ENCODE measurements at places on chromosomes 2 and 18.

DNA sequence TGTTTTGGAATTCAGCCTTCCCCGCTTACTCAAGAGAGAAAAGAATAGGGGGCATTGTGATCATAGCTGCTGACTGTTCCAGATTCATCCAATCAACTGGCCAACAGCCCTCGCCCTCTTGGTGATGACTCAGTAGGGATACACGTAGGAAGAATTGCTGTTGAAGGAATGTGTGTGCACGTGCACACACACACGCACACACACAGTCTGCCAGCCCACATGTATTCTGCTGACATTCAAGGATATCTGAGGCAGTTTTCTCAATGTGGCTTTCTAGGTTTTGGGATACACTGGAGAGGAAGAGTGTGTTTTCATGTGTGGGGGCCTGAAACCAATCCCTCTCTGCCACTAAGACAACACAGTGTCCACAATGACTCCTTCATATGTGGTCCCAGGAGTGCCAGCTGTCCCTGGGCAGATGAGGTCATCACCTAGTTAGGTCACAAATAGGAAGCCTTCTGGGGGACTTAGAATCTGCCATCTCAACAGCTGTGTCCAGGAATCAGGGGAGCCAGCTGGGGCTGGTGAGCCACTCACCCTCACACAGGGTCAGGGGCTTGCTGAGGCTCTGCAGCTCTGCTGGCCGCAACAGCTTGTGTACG is 352.6 kb downstream of the SS18 start:
- DNase-seq: no peak

GRCh38 chr2:194223218-194223617 is 1433.8 kb upstream of the SLC39A10 start:
- no peak for DNase-seq

DNA sequence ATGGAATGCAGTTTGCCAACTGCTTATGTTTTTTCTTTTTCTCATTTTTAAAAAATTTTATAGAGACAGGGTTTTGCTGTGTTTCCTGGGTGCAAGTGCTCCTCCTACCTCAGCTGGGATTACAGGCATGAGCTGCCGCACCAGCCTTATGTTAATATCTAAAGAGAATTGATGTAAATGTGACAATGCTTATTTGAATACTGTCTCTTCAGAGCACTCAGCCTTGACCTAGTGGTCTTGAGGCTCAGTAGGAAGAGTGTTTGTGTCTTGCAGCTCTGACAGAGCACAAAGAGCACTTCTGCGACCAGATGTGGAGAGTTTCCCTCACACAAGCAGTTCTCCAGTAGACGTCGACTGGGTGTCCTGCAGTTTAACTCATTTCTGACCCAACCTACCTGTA is 55.3 kb downstream of the ARHGEF4 start:
- DNase-seq: no peak

- DNase-seq: no peak
Observed at GRCh38 chr2:109432421-109432820, 181.3 kb downstream of the SEPTIN10 start.

DNA sequence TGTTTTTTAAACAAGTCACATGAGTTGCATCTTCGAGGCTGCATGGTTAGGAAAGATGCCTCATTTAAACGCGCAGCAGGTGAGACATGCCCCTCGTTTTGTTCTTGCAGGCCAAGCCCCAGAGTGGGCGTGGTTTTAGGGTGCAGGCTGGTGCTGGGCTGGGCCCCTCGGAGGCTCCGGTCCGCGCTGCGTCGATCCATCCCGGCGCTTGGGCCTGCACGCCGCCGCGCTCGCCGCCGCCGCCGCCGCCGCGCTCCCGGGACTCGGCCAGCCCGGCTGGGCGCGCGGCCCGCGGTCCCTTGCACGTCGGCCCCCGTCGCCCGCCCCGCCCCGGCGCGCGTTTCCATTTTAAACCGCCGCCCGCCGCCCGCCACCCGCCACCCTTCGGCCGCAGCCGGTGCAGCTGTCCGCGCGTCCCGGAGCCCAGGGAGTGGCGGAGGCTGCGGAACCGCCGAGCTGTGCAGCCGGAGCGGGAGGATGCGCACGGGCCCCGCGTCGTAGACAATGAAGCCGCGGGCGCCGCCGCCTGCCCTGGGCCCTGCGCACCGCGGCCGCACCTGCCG is 175.5 kb downstream of the AGAP1 start:
- DNase-seq: no peak

DNA sequence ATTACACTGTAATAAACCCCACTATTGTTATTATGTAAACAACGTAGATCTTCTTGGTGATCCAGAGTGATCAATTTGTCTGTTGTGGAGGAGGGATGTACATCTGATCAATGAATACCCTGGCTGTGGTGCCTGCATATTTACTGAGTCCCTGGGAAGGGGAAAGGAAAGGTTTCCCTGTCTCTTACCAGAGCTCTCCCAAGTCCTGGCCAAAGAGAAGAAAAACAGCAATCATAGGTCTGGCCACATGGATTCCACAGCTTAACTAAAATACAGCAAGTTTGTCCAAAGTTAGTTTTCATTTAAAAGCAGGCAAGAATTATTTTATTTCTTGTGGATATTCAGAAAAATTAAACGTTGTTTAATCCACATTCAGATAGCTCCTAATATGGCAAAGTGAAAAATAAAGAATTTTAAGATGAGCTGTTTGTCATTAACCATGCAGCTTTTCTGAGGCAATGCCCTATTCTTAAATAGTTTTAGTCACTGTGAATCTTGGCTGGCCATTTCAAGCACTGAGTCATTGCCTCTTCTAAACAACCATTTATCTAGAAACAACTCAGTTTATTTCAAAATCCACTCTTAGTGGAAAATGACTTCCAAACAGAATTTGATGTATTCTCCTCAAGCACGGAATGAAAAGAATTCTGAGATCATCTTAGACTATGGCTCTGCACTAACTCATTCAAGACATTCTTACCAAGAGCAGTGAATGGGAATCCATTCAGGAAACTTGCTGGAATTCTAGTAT is 1004.4 kb upstream of the CDH2 start:
- no peak for DNase-seq

GRCh38 chr18:33541316-33541715 is 36.7 kb upstream of the ASXL3 start:
- DNase-seq: no peak

GRCh38 chr2:125491663-125492062 is 1164.3 kb upstream of the GYPC start:
- DNase-seq: no peak

DNA sequence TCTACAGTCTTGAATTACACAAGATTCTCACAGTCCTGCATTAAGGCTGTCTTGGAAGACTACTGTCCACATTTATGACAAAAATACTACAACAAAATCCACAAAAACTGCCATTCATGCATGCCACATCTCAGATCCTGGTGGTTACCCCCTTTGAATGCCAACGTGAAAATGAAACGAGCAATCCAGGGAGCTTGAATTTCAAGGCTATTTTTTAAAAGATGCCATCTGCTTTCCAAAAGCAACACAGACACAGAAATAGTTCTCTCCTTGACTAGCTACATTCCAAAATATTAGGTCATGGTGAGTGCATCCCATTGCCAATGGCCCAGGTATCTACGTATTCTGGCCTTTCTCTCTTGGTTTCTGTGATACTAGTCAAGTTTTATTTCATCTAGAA is 36.3 kb downstream of the IRS1 start:
- DNase-seq: no peak

DNA sequence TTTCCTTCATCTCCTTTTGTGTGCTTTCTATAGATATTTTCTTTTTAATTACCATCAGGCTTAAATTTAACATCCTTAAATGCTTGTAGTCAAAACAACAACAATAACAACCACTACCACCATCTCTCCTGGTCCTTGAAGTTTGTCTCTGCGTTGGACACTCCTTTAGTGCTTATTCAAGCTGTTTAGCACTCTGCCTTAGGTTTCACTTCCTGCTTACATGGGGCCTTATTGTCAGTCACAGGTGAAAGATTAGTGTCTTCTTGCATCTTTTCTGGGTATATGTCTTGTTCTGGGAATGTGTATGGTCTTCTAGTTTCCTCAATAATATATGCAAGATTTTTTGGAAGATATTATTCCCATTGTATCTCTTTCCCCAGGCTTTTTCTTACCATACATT is 240.1 kb upstream of the NXPH2 start:
- DNase-seq: no peak

DNA sequence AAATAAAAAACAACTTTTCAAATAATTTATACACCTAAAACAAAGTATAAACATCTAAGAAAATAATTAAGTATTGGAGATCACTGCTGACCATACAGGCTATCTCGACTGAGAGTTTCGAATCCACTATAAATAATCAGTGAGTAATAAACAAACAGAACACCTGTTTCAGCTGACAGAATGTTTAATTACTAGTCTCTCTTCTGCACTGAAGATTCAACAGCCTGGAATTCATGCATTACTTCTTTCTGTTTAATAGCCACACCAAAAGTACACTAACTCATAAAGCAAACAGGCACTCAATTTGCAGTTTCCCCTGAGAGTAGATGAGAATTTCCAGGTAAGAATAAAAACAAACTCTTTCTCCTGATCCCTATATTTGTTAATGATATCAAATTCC is 138.5 kb downstream of the RBMS1 start:
- no peak for DNase-seq

GRCh38 chr18:61448316-61448715 is 115.1 kb downstream of the CDH20 start:
- DNase-seq: no peak

DNA sequence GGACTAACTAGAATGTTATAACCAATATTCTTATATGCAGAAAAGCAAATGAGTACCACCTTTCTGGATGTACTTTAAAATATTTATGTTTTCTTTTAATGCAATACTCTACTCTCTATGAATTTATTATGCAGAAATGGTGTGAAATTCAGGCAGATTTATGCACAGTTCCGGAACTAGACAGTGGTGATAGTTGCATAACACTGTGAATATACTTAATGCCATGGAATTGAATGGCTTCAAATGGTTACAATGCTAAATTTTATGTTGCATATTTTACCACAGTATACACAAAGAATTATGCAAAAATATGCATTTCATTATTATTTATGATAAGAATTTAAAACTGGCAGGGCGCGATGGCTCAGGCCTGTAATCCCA is 287.8 kb upstream of the FN1 start:
- no peak for DNase-seq

- no peak for DNase-seq
Observed at GRCh38 chr2:55013936-55014335, 36.3 kb downstream of the RTN4 start.

DNA sequence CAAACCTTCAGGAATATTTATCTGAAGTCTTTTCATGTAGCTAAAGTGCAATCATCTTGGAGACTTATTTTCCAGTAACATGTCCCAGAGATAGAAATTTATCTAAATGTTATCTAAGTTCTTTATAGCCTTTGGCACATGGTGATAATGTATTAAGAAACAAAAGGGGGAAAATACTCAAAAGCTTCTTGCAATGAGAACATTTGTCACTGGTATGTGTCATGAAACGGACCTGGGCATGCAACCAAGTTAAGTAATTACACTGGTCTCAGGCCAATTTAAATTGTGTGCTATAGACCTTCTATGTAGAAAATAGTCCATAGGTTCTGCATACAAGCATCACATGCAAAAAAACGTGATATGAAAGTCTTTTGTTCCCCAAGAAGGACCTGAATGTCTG is 136.2 kb downstream of the SLC8A1 start:
- DNase-seq: no peak

DNA sequence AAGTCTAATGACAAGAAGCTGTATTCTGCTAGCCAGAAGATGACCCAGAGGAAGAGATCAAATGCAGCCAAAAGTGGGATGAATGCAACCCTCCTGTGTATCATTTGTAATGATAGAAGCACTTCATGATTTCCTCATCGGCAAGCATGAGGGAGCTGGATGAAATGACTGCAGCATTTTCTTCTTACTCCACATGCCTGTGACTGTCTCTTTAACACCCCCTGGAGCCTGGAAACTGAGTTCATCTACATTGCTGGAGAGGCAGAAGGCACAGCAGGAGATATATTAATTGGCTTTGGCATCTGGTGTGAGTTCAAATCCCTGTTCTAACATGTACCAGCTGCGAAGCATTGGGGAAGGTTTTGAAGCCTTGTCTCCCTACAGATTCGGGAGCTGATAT is 37.7 kb downstream of the ID2 start:
- DNase-seq: no peak

GRCh38 chr2:32446369-32446768 is 89.5 kb downstream of the BIRC6 start:
- DNase-seq: no peak

DNA sequence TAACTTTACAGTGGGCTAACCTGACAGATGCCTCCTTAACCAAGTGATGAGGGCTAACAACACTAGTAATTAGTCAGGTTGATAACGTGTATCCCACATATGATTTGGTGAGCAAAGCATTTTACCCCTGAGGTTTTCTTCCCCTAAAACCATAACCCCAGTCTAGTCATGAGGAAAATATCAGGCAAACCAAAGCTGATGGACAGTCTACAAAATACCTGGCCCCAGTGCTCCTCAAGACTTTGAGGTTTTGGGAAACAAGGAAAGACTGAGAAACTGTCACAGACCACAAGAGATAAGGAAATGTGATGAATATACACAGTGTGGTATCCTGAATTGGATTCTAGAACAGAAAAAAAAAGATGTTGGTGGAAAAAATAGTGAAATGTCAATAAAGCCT is 28.5 kb downstream of the MAP3K20 start:
- no peak for DNase-seq

DNA sequence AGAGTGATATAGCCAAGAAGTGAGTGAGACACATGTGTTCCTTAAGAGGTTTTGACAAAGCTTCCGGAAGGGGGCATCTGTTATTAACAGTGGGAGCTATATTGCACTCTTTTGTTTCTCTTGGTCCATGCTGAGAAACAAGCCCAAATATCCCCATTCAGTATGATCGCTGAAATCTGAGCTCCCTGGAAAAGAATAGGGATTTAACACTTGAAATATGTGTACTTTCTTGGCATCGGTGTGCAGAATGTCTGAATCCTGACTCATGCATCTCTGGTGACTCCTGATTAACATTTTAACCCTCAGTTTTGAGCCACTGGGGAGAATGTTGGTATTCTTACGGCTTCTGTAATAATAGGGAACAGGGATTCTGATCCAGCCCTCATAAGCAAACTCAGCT is 448.1 kb downstream of the TSN start:
- no peak for DNase-seq

Data from stimulated activated naive CD4-positive, alpha-beta T cell (primary cell).